ENCODE measurements at places on chromosomes 6 and 20. TPM values are rescaled to one million over a fixed set of nuclear protein-coding genes. Genes with fewer than 3 reads are reported as not detected.

The RUNX2 gene
- polyA plus RNA-seq = 0.38 TPM

The CYP39A1 gene
- 0.71 TPM for polyA plus RNA-seq

The IMPG1 gene
- polyA plus RNA-seq = 0.02 TPM

The COL9A3 gene
- polyA plus RNA-seq = 39.7 TPM

The TPX2 gene
- 43.6 TPM for polyA plus RNA-seq

The BPIFB1 gene
- polyA plus RNA-seq = not detected

Measured in H1 (cell line).